ENCODE measurements at places on chromosomes 4 and X.

GRCh38 chr4:139282065-139282720 lies 2.2 kb upstream of the MGARP start:
- DNase-seq, result no peak

DNA sequence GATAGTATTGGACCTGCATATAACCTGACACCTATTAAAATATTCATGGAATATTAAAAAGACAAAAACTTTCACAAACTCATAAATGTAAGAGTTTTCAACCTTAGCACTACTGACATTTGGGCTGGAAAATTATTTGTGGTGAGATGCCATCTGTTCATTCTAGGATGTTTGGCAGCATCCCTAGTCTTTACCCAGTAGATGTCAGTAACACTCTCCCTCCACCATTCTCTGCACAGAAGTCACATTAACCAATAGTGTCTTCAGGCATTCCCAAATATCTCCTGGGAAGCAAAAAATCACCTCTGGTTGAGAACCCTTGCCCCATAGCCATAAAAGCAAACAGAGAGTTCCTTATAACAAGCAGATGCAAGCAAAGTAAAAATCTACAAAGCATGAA lies 41.4 kb upstream of the NDST4 start:
- DNase-seq, result no peak

DNA sequence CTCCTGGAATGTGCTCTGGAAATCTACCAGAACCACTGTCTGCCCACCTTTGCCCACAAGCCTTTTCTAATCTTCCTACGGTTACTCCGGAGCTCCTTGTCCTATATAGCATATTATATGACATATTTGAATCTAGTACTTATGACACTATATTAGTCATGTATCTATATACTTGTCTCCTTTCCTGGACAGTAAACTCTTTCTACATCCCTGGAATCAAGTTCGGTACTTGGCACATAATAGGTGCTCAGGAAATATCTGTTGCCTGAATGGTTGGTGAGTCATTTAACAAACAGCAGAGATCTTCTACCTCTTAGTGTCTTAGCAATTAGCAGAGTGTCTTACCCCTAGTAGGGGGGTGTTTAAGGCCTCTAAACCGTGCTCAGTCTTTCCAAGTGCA lies 123.6 kb downstream of the RELL1 start:
- no peak for DNase-seq

DNA sequence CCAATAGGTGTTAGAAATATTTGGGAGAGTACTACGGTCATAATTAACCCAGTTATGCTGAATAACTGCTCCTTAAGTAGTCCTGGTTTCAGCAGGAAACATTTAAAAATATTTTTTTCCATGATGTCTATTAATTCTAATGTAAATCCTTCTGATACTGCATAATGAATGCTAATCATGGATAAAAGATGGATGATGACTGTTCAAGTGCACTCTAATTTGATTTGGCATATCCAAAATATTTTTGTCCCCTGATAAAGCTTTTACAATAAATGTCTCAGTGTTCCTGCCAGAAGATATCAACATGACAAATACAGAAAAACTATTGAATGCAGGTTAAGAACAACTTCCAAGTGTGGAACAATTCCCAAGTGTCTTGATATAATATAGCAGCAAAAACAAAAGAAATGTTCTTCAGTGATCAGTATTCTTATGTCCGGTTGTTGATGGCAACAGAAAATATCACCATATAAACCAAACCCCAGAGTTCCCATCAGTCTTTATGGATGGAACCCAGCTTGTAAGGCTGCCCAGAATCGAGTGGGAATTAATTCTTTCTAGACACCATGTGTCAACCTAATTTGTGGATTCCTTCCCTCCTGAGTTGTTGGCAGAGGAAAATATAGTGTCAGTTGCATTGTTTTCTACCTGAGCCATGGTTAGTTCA lies 205.4 kb upstream of the GK2 start:
- no peak for DNase-seq

- DNase-seq, result no peak
These were observed 122.5 kb downstream of the ADAMTS3 start for GRCh38 chr4:72446353-72447055.

DNA sequence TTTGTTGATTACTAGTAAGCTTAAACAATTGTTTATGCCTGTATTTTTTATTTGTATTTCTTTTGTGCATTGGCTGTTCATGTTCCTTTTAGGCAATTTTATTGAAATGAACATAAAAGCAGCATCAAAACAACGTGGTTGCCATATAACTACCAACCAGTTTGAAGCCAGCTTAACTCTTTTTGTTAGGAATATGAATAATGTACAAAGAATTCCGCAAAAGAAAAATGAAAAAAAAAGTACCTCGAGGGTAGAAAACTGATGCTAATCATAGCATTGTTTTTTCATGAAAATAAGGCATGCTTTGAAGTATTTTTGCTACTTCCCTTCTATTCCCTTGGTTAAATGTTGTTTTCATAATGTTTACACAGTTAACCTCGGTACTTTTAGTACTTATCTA lies 1024.0 kb upstream of the SLIT2 start:
- no peak for DNase-seq

GRCh38 chrX:14598330-14598729 lies 69.0 kb downstream of the GLRA2 start:
- DNase-seq, result no peak

GRCh38 chr4:10106421-10107039 lies 10.1 kb downstream of the WDR1 start:
- no peak for DNase-seq

DNA sequence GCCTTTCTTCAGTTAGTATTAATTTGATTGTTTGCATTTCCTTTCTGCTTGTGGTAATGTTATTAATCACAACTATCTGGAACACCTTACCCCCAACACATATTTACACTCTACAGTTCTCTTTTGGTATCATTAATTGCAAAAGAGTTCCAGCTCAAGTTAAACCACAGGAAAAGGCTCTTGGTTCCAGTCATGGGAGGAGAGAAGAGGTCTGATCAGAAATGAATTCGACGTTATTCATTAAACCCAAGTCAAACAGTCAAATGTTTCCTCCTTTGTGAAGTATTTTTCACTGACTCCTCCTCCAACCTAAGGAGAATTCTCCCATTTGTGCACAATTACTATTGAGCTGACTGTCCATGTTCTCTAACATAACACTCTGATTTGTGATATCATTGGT lies 91.4 kb downstream of the SLC39A8 start:
- no peak for DNase-seq

- DNase-seq, result no peak
These were observed 2.2 kb downstream of the PLXNB3 start for GRCh38 chrX:153766098-153766817.

GRCh38 chrX:49270249-49270921 lies 792 bp downstream of the PPP1R3F start:
- DNase-seq, result no peak

- DNase-seq, result no peak
These were observed 5.1 kb downstream of the HS6ST2 start for GRCh38 chrX:132953354-132953753.

- no peak for DNase-seq
These were observed 779.1 kb upstream of the HTR2C start for GRCh38 chrX:113804819-113805218.

GRCh38 chrX:16739574-16739973 lies 20.2 kb downstream of the SYAP1 start:
- no peak for DNase-seq

DNA sequence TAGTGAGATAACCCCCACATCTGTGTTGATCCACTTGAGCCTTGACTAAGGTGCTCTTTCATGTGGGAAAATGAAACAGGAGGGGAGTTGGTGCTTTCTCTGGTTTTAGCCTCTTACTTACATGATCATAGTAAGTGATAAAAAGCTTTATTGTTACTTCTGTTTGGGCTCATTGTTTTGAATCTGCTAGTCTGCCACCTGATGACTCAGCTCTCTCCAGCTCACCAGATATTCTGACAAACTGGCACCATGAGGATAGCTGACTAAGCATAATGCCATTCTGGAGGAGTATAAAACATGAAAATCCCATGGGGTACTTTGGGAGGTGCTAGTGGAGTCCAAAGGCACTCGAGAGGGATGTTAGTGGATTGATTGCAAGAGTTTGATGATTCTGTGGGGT lies 824.0 kb downstream of the RAPGEF2 start:
- no peak for DNase-seq

- no peak for DNase-seq
These were observed 21.8 kb upstream of the CTSO start for GRCh38 chr4:155975511-155975910.

DNA sequence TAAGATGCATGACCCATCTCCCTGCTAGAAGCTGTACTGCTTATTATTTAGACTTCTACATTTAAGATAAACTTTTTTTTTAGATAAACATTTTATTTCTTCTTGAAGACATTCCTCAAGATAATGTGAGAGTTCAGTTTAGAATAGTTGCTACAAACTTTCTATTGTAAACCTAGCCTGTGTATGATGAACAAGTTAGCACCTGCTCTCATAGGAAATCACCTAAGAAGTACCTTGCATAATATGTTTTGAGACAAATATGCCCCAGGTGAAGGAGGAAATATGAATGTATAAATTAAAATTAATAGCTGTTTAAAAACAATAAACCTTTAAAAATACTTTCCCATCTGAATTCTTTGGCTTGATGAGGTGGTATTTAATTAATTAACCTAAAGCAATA lies 35.6 kb downstream of the RASGEF1B start:
- no peak for DNase-seq

DNA sequence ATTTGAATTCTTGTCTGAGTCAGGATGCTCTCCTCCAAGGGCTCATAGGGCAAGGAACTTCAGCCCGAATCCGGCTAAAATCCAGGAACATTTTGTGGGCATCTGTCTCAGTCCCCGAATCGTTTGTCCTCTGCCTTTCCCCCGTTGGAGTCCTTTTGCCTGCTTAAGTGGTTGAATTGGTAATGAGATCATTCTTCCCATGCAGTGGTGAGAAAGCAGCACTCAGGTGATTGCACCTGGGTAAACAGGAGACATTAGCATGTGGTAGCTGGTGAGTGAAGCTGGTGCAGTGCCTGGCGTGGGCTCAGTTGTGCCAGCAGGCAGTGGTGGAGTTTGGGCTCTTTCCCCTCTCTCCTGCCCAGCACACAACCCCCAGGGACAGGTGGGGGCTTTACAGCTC lies 61.9 kb upstream of the MTM1 start:
- no peak for DNase-seq

DNA sequence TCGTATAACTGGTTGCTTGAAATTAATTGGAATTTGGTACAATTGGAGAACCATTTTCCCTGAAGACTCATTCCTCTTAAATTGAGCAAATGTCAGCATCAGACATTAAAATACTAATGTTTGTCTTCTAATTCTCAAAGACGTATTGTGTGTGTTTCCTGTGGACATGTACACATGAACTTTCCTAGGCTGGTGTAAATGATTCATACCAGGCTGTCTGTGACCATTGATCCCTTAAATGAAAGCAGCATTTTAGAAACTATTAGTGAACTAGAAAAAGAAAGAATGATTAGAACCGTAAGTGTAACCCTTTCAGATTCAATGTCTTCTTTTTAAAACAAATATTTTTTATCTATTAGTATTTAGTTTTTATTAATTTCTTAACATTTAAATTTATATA lies 332.9 kb downstream of the PPP3CA start:
- DNase-seq, result no peak

DNA sequence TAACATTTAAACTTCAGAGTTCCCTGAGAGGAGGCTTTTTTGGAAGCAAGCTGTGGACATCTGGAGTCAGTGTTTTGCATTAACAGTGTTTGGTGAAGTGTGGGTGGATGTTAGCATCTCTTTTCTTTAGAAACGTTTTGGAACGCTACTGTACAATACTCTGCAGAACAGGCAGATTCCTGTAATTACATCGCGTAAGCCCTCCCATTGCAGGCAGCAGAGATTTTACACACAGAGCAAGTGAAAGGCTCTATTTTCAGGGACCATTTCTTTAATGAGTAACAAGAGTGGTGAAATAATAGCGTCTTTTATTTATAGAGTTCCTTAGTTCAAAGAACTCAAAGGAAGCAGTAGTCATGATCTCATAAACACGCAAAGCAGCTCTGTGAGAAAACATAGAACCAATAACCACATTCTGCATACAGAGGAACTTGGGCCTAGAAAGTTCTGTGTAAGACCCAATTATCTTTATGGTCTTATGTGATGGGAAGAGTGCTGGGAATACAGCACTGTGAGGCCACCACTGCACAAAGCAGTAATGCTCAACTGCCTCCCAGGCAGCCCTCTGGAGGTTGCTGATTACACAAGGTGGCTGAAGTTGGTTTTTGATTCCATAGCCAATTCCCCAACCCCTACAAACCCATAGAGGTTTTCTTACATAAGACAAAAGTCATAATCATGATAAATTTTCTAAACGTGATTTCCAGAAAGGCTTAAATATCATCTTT lies 298.7 kb upstream of the EPHA5 start:
- no peak for DNase-seq

DNA sequence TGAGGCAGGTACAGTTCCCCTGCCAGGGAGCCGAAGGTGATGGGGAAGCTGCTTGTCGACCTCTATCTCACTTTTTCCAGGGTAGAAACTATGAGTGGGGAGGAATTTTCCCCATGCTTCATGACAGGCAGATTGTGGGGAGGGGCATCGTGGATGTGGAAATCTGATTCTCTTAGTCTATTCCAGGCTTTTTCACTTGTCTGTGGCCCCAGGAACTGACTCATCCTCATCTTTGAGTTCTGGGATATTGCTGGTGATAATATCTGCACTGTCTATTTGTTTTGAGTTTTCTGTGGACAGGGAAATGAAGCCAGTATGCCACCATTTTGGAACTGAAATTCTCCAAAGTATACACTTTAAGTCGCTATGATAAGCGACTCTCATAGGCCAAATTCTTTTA lies 7.6 kb upstream of the TLR2 start:
- DNase-seq, result no peak

GRCh38 chr4:187992971-187993370 lies 2.6 kb upstream of the ZFP42 start:
- DNase-seq, result no peak

DNA sequence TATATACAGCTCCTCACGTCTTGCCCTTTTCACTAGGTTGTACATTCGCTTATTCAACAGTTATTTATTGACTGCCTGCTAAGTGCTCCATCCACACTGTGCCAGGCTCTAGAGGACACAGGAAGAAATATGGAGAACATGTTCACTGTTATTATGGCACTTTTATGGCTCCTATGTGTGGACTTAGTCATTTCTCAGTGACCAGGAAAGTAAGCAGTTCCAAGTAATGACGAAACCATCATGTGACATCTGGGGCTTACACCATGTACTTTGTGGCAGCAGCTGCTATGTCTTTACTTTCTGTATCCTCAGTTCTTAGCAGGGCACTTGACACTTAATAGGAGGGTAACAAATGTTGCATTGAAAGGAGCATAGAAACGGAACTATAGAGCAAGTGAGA lies 278.0 kb downstream of the ANK2 start:
- DNase-seq, result no peak

- DNase-seq, result no peak
These were observed 110.5 kb downstream of the ANXA3 start for GRCh38 chr4:78661921-78662521.

GRCh38 chr4:145218251-145218650 lies 37.9 kb upstream of the OTUD4 start:
- DNase-seq, result no peak
